GM12892 (cell line): ENCODE measurements at places on chromosomes 13 and 19.

DNA sequence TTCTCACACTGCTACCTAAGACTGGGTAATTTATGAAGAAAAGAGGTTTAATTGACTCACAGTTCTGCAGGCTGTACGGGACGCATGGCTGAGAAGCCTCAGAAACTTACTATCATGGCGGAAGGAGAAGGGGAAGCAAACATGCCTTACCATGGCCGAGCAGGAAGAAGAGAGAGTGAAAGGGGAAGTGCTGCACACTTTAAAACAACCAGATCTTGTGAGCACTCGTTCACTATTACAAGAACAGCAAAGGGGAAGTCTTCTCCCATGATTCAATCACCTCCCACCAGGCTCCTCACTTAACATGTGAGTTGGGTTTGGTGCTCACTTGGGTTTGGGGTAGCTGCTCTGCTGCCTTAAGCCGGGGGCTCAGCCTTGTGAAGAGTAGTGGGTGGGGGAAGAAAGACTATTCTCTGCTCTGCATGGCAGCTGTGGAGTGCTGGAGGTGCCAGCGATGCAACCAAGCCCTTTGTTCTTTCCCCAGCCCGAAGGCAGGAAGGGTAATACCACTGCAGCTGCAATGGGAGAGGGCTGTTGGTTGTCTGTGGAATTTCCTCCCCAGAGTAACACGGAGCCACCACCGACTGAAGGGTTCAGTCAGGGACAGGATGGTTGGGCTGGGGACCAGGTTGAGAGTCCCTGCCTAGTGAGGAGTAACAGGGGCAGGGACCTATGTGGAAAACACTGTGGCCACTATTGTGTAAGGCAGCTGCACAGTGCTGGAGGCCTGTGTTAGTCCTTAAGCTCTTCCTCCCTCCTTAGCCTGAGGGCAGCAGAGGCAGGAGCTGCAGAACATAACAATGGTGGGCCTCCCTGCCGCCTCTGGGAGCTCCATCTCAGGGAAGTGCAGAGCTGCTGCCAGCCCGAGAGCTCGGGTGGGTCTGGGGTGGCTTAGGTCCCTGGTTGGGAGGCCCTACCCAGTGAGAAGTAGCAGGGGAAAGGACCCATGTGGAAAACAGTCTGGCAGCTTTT, 1262.5 kb downstream of the EFNB2 start:
- no peak for DNase-seq

DNA sequence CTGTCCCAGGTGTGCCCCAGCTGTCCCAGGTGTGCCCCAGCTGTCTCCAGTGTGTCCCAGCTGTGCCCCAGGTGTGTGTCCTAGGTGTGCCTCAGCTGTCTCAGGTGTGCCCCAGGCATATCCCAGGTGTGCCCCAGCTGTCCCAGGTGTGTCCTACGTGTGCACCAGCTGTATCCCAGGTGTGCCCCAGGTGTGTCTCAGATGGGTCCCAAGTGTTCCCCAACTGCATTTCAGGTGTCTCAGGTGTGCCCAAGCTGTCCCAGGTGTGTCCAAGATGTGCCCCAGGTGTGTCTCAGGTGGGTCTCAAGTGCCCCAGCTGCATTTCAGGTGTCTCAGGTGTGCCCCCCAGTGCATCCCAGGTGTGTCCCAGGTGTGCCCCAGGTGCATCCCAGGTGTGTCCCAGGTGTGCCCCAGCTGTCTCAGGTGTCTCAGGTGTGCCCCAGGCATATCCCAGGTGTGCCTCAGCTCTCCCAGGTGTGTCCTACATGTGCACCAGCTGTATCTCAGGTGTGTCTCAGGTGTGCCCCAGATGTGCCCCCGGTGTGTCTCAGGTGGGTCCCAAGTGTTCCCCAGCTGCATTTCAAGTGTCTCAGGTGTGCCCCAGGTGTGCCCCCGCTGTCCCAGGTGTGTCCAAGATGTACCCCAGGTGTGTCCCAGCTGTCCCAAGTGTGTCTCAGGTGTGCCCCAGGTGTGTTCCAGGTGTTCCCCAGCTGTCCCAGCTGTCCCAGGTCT, 1.3 kb upstream of the GRK1 start:
- DNase-seq: no peak

DNA sequence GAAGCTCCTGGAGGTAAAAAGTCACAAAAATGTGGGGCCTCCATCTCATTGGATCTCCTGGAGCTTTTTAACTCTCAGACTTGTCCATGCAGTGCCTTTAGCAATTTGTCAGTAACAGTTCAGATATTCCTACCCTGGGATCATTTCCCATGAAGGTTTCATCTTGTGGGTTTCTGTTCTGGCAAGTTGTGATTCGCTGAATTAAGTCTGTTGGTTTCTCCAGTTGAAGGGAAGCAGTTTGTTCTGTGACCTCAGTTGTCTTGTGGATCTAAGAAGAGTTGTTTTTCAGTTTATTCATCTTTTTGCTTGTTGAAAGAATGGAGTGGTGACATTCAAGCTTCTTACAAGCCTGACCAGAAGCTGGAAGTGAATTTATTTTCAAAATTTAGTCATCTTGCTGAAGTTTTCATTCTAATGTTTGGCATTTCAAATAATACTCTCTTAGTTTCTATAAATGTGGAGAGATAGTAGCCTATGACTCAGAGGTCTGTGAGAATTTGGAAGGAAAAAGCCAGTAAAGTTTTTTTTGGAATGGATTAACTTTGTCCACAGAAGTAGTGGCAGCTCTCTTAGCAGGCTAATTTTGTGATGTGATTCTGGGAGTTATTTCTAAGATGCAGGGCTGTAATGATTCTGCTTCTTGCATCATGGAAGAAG, 120.1 kb upstream of the CSNK1A1L start:
- DNase-seq: no peak

- no peak for DNase-seq
Measured at GRCh38 chr13:39510316-39510695, 92.7 kb downstream of the LHFPL6 start.

- no peak for DNase-seq
Measured at GRCh38 chr19:7953576-7953975, 10.1 kb upstream of the TIMM44 start.

DNA sequence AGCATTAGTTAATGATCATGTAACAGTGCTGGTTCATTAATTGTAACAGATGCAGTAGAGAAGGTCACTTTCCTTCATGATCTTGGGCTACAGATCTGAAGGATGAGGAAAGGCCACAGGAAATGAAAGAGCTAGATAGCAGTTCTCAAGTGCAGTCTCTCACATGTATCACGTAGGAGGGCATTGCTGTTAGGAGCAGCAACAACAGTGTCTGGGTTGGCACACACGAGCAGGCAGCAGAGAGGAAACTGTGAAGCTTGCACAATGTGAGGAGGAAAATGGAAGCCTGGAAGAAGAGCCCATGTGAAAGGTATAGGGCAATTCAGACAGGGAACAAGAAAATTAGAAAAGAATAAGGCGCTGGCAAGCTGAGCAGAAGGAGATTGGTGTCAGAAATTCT, 1741.5 kb downstream of the PCDH9 start:
- DNase-seq: no peak
